ENCODE measurements at places on chromosomes 3 and 15.

GRCh38 chr3:111861391-111861790 lies 2.3 kb downstream of the PHLDB2 start:
- DNase-seq = no peak

GRCh38 chr15:84653584-84653909 lies 536 bp downstream of the WDR73 start:
- no peak for DNase-seq

DNA sequence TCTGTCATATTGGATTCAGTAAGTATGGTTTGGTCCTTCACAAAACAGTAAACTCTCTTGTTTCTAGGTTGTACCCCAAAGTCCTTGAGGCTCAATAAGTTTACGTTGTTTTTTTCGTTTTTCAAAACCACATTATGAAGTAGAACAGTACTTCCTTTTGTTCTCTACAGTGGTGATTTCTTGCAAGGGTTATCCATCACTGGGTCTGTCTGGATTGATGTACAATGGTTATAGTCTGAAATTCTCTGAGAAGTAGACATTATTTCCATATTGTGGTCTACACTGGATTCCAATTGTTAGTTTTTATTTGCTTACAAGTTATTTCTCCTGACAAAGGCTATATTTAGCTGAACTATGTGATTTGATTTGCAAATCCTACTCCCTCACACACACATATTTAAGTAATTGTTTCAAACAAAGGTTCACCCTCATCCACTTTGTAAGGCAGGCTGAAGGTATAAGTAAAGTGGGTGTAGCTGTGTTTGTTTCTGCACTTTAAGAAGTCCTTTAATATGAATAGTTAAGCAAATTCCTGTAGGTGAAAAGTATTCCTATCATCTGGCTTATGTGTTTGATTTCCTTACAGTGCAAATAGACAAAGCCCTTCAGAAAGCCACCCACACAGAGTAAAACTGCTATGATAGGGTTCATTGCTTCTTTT lies 64.2 kb upstream of the MME start:
- no peak for DNase-seq

DNA sequence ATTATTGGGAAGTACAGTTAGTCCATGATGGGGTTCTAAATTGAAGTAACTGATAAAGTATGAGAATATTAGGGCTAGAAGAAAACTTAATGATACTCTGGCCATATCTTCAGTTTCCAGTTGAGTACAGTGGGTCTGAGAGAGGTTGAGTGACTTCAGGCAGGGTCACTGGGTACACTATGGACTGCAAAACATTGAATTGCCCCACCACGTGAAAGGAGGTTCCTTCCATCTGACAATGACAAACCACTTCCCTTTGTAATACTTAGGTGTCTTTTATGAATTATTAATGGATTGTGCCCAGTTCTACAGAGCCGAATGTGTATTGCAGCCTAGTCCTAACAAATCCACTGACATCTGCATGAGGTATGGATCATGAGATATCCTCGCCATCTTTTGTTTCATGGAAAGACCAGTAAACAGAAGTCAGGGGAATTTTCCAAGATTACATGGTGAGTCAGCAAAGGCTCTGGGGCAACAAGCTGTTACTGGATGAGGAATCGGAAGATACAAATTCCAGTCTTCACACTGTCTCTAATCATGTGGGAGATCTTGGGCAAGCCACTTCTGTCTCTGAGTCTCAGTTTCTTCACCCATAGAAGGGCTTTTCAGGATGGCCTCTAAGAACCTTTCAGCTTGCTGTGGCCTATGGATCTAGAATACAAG lies 66.5 kb upstream of the BCL6 start:
- DNase-seq = no peak

- DNase-seq = no peak
Measured at GRCh38 chr3:72445827-72446217, 402.4 kb downstream of the SHQ1 start.

- DNase-seq = no peak
Measured at GRCh38 chr3:127214975-127215374, 22.0 kb downstream of the PRR23E start.

- DNase-seq = no peak
Measured at GRCh38 chr3:184630861-184631471, 69.4 kb downstream of the EPHB3 start.

GRCh38 chr3:52036222-52036694 lies 20.1 kb downstream of the DUSP7 start:
- DNase-seq = no peak

- no peak for DNase-seq
Measured at GRCh38 chr15:77836121-77836692, 203.5 kb upstream of the LINGO1 start.

Data from activated CD8-positive, alpha-beta memory T cell treated with anti-CD3 and anti-CD28 coated beads for 4 hours (primary cell).